ENCODE measurements at places on chromosomes 16 and 17.

- DNase-seq = no peak
Measured at GRCh38 chr16:86334079-86334635, 176.2 kb upstream of the FOXF1 start.

- DNase-seq = peak; percentile 86
Measured at GRCh38 chr16:70706948-70707465, 21.2 kb upstream of the MTSS2 start.

DNA sequence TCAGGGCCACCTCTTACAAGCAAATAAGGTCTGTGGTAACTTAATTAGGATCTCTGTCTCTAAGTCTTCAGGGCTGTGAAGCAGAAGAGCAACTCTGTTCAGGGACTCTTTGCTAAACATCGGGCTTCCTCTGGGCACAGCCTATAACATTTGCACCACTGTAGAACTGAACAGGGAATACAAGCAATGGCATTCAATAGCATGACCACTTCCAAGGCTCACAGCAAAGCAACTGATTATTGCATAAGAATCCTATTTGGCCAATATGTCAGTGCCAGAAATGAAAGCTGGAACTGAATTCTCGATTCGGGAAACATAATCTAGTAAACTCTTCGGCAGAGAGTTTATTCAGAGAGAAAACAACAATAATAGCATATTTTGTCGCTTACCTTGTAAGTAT lies 92.2 kb upstream of the AMZ2 start:
- no peak for DNase-seq

DNA sequence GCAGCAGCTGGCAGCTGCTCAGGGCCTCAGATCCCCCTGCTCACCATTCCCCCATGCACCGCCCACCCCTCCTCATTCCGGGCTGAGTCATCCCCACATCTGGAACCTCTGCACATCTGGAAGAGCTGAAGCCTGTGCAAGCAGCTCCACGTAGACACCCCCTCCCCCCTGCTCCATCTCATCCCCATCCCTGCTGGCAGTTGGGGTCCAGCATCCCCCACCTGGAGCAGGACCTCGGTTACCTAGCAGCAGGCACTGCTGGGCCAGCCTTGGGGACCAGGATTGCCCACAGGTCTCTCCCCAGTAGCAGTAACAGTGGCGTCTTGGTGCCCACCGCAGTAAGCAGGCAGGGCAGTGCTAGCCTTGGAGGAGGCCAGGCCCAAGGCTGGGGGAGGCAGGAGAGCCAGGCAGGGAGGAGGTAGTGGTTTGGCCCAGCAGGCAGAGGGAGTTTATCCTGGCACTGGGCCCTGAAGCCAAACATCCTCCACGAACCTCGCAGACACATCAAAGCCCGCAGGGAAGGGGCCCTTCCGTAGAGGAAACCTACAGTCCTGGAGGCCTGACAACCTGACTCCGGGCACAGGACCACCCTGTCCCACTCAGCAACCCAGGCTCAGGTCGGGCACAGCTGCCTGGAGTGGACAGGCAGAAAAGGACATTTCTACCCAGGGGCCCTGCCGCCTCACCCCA lies 7.7 kb upstream of the TMEM92 start:
- DNase-seq = peak; percentile 69

- no peak for DNase-seq
Measured at GRCh38 chr17:8976638-8977037, 11.1 kb upstream of the PIK3R5 start.

DNA sequence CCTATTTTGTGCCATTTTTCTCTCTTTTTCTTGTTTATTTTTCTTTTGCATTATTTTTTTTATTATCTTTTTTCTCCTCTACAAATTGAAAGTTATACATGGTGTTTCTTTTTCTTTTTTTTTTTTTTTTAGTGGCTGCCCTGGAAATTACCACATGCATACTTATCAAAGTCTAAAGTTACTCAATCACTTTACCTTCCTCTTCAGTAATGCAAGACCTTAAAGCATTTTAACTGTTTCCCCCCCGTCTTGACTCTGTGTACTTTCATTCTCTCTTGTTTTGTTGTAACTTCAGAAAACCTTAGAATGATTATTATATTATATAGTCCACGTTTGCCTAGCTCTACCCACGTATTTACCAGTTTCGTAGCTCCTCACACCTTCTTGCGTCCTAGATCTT lies 33.3 kb upstream of the SMPD3 start:
- DNase-seq = no peak

DNA sequence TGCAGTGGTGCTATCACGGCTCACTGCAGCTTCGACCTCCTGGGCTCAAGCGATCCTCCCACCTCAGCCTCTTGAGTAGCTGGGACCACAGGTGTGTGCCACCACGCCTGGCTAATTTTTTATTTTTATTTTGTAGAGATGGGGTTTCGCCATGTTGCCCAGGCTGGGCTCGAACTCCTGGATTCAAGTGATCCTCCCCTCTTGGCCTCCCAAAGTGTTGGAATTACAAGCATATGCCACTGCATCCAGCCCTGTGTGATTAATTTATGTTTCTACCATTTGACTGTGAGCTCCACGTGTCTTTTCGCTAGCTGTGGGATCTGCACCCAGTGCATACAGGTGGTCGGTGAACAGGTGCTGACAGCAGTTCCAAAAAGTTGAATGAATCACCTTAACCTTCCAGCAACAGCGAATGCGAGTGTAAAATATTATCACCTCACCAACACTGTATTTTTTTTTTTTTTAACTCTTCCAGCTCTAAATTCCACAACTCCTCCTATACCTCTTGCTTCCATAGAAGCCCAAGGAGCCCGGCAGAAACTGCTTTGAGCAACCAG lies 484 bp upstream of the NUDT7 start:
- DNase-seq = no peak

DNA sequence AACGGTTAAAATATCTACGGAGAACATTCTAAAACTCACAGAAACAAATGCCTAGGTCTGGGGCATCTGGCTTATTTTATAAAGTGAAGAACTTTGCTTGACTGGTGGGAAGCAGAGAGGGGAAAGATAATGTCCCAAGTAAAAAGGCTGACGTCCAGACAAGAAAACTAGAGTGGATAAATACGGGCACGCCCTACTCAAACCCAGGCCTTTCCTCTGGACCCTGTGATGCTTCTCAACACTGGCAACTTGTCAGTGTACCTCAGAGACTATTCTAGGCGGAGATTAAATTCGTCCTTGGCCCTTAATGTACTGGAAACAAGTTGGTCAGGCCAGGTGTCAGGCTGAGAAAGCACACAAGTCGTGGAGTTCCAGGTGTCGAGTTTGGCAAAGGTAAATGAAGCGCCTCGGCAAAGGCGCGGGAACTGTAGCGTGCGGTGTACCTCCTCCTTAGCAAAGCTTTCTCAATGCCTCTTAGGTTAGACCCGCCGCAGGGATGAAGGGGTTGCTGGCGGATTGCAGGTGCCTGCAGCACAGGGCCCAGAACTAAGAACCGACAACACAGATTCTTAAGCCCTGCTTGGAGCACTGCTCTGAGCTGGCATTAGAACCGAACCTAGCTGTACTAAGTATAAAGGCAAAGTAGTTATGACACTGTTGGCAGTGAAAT lies 668 bp upstream of the UNK start:
- no peak for DNase-seq

GRCh38 chr16:84916178-84916577 lies 95.2 kb downstream of the ZDHHC7 start:
- DNase-seq = no peak

DNA sequence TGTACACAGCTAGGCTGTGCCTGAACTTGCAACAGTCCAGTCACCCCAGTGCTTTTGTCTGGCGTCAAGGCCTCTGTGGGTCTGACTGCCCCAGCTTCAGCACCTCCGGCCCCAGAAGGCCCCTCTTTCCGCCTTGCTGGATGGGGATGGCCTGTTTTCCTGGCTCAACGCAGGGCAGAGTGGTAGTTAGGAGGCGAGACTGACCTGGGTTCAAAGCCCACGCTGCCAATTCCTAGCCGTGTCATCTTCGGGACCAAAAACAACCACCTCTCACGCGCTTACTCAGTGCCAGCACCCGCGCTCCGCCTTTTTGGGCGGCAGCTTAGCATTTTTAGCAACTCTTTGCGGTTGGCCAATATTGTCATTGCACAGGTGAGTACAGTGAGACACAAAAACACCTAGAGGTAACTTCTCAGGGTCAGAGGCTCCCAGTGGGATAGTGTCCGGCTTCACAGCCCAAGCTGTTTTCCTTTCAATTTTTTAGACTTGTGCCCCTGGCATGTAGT lies 4.6 kb downstream of the MYBBP1A start:
- DNase-seq = no peak

DNA sequence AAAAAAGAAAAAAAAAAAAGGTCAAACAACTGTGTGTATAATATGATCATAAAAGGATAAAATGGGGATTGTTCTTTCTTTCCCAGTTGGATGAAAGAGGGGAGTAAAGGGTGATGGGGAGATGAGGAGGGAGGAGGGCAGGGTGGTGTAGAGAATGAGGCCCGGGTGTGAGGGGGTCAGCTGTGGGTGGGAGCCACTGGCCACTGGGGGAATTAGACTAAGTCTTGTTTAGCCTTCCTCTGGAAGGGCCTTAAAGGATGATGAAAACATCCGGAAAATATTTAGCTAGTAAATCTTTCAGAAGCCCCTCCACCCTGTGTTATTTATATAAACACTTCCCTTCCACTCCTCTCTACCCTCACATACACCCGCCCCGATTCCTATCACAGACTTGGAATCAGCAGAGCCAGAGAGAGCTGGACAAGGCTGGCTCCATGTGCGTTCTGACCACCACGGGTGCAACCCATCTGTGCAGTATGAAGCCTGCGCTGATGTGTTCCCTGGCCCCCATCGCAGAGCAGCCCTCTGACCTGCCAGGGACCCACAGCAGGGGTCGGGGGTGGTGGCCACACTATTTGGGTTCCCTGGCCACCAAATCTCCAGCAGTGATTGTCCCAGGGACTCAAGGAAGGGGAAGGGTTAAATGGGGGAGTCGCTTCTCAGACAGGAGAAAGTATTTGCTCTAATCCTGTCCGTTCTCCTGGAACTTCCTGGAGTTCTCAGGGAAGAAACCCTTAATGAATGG lies 72.7 kb downstream of the GAS7 start:
- no peak for DNase-seq

DNA sequence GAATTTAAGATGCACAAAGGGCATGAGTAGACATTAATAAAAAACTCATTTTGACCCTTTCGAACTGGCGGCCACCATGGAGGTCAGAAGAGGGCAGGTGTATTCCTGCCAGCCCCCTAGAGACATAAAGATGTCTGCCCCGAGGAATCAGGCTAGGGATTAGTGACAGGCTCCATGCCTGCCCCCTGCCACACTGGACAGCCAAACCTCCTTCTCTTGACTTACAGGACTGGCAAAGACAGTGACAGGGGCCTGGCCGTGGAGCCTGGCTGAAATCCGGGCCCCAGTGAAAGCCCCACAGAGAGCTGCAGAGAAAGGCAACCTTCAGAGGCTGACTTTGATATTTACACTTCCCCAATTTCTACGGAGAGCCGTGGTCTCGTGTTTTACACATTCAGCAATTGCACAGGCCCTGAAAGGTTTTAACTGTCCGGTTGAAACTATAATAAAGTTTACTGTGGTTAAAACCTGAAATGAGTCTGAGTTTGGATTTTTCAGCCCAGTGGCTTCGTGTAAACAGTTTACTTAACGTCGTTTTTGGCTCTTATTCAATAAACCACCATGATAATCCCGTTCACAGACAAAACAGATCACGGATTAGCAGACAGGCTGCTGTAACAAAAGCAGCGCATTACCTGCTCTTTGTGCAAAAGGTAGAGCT lies 243.9 kb upstream of the MYOCD start:
- no peak for DNase-seq

DNA sequence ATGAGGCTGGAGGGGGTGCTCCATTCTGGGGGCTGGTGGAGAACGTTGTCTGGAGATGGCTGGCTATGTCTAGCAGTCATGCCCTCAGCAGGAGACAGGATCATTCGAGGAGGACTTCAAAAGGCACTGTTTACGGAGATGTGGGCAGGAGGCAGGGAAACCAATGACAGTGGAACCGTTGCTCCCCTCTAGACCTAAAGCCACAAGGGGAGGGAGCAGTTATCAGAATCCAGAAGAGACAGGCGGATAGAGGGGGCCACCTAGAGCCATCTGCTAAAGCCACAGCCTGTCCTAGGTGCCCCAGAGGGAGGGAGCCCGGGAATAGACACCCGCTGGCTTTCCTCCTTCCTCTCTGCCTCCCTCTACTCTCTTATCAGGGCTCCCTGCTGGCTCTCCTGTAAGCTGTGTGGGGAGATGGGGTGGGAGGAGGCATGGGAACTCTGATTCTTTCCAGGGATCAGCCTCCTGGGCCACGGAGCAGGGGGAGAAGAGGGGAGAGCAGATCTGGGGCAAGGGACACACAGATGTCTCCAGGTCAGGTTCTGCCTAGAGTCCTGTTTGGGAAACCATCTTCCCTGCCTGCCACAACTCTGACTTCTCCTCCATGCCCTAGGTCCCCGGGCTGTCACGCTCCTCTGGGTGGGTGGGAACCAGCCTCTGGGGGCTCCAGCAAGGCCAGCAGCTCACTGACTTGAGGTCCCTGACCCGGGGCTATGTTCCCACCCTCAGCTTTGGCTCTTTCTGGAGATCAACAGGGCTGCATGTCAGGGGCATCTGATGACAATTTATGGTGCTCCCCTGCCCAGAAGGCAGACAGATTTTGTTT lies 42.3 kb downstream of the IRX3 start:
- no peak for DNase-seq

DNA sequence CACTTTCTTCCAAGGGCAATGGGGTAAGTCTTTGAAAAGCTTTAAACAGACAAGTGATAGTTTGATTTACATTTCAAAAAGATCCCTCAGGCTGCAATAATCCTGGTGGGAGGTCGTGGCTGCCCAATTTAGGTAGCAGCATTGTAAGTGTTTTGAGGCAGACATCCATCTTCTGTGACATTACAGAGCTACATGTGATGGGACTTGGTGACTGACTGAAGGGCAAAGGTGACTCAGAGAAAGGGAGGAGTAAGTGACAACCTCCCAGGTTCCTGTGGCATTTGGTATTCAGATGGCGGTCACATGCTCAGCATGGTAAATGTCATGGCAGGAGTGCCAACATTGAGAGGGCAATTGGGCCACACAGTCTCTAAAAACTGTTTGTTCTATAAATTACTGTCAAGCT lies 26.5 kb downstream of the STAT3 start:
- DNase-seq = no peak

DNA sequence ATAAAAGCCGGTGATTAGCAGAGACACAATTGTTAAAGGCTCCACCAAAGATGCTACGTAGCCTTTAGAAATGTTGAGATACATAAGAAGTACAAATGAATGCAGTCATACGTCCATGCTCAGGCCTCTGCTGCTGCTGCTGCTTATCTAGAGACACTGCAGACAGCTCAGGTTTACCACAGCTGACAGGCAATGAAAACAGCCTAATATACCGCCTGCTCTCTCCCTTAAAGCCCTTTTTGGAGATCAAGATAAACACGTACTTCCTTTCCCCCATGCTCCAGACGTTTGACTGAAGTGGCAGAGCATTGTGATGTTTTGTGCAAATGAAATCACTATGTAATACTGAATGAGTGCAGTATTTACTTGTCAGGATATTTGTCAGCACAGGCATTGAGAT lies 185.3 kb downstream of the AATF start:
- no peak for DNase-seq

- DNase-seq = no peak
Measured at GRCh38 chr17:43891851-43892646, 15.3 kb downstream of the MPP2 start.

Data from HCEC 1CT (cell line).